ENCODE measurements at places on chromosomes 5 and 9. TPM values are rescaled to one million over a fixed set of nuclear protein-coding genes. Genes with fewer than 3 reads are reported as not detected.

GRCh38 chr9:98603821-98604383 lies 104.8 kb downstream of the GABBR2 start:
- no peak for DNase-seq
- H3K4me1 ChIP-seq: no peaks in the 10 kb centered on the region
- no peak overlapping the region for H3K27ac ChIP-seq
- H3K36me3 ChIP-seq: no peaks in the 10 kb centered on the region

- H3K4me1 ChIP-seq: no peaks in the 10 kb centered on the region
- no peak for DNase-seq
- no peaks in the 10 kb centered on the region for H3K27me3 ChIP-seq
- H3K36me3 ChIP-seq: no peaks in the 10 kb centered on the region
- no peak overlapping the region for H3K4me3 ChIP-seq
These were observed 8.0 kb downstream of the SH3RF2 start for GRCh38 chr5:145944328-145944727.

DNA sequence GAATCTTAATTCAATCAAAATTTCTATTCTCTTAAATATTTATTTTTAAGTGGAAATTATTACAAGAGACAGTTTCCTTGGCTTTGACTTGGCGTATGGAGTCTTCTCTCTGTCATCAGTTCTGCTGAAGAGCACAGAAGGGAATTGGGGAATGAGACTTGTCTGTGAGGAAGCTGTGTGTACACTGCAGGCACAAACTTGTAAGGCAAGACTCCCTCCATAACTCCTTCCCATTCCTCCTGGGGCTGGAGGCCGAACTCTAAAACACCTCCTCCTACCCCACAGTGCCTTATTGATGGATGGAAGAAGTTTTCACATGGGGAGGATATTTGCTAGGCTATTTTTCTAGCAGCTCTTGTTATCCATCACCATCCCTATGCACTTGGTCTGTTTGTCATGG lies 187.4 kb upstream of the ELL2 start:
- no peak overlapping the region for H3K4me3 ChIP-seq
- H3K4me1 ChIP-seq: peaks cover 4% of the 10 kb centered on the region
- no peaks in the 10 kb centered on the region for H3K27me3 ChIP-seq
- DNase-seq: no peak

- H3K36me3 ChIP-seq: no peaks in the 10 kb centered on the region
- no peaks in the 10 kb centered on the region for H3K4me1 ChIP-seq
- H3K4me3 ChIP-seq: no peak overlapping the region
- H3K27me3 ChIP-seq: no peaks in the 10 kb centered on the region
- H3K27ac ChIP-seq: no peak overlapping the region
- no peak for DNase-seq
These were observed 216.7 kb downstream of the SMARCA2 start for GRCh38 chr9:2231829-2232228.

- H3K27ac ChIP-seq: no peak overlapping the region
- H3K36me3 ChIP-seq: no peaks in the 10 kb centered on the region
- H3K4me3 ChIP-seq: no peak overlapping the region
These were observed 136.3 kb upstream of the BASP1 start for GRCh38 chr5:17081142-17081541.

DNA sequence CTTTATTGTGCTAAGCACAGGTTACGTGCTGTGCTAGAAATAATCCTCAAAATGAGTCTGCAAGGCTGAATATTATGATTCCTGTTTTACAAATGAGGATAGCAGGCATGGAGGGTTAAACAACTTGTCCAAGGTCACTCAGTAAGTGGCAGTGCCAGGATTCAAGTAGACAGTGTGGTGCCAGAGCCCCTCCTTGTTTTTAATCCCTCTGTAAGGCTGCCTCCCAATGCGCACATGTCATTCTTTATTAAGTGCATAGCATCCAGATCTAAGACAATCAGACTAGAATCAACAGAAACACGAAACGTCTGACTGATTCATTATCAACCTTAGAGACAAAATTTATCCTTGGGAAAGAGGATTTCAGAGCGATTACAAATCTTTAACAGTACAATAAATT lies 199.6 kb downstream of the SMARCA2 start:
- H3K4me3 ChIP-seq: no peak overlapping the region
- no peaks in the 10 kb centered on the region for H3K27me3 ChIP-seq
- no peak overlapping the region for H3K27ac ChIP-seq
- H3K36me3 ChIP-seq: no peaks in the 10 kb centered on the region
- no peaks in the 10 kb centered on the region for H3K4me1 ChIP-seq

DNA sequence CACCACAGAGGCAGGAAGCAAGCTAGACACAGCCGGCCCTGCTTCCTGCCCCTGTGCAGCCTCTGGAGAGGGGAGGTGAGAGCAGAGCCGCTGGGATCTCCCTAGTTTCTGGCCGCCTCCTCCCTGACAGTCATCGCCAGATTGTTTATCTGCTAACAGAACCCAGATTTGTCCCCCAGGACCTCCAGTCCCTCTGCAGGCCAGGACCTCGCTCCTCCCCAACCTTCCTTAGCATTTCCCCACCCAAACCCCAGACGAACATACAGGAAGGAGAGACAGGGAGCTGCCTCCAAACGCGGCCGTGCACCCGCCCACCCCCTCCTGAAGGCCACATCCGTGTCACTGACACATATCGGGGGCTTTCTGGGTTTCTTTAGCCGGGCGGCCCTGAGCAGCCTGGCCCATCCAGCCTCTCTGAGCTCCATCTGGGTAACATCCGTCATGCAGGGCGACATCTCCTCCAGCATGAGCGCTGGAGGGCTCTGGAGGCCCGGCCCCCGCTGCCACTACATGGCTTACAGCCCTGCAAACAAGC lies 47.5 kb downstream of the DBH start:
- no peaks in the 10 kb centered on the region for H3K27me3 ChIP-seq
- no peaks in the 10 kb centered on the region for H3K36me3 ChIP-seq
- no peaks in the 10 kb centered on the region for H3K4me1 ChIP-seq
- no peak overlapping the region for H3K4me3 ChIP-seq
- DNase-seq: peak; percentile 59
- no peak overlapping the region for H3K27ac ChIP-seq

DNA sequence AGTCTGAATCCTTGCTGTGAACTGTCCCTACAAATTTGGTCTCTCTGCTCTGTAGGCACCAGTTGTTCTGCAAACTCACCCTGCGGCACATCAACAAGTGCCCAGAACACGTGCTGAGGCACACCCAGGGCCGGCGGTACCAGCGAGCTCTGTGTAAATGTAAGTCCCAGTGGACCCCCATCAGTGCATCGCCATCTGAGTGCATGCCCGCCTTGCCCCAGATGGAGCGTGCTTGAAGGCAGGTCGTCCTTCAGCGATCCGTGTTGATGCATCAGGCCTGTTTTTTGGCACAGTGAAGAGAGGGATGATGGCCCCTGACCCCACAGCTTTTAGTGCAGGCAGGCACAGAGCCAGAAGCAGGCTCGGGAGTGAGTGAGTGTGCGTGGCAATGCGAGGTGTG lies 1.3 kb downstream of the SURF2 start:
- no peak overlapping the region for H3K4me3 ChIP-seq
- no peak overlapping the region for H3K27ac ChIP-seq
- no peaks in the 10 kb centered on the region for H3K27me3 ChIP-seq
- no peak for DNase-seq
- H3K4me1 ChIP-seq: no peaks in the 10 kb centered on the region

DNA sequence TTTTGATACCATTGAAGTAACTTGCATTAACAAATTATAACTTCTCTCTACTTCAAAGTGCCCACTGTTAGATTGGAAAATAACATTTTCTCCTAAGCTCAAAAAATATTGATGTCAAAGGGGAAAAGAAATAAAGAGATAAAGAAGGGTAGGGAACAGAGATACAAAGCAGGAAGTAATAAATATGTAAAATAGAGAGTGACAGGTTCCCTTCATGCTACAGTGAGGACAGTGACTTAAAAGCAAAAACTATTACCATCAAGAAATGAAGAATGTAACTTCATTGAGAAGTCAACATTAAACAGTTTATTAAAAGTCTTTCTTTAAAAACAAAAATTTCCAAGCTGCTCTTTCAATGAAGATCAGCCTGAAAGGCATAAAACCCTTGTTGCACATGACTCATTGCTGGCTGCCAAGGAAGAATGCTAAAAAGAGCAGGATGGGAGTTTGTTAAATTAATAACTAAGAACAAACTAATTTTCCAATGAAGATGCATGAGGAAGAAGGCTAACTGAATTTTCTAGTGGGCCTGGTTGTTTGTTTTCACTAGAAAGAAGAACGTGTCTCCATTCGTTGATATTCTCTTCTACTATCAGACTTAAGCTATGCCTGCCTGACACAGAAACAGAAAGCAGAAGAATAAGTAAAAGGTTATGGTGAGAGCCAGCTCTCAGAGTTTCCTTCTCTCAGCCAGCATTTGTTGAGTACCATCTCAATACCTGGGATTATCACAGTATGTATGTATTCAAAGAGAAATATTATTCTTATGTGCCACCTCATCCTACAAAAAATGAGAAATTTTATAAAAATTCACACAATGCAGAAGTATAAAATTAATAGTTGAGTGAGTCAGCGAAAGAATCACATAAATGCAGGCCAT lies 197.8 kb upstream of the NREP start:
- no peak overlapping the region for H3K27ac ChIP-seq
- no peaks in the 10 kb centered on the region for H3K36me3 ChIP-seq
- no peaks in the 10 kb centered on the region for H3K4me1 ChIP-seq
- DNase-seq: no peak
- H3K4me3 ChIP-seq: no peak overlapping the region

- DNase-seq: no peak
- H3K36me3 ChIP-seq: no peaks in the 10 kb centered on the region
- H3K4me1 ChIP-seq: no peaks in the 10 kb centered on the region
- H3K27ac ChIP-seq: no peak overlapping the region
- H3K4me3 ChIP-seq: no peak overlapping the region
These were observed 19.7 kb downstream of the ZSWIM6 start for GRCh38 chr5:61351733-61352132.

DNA sequence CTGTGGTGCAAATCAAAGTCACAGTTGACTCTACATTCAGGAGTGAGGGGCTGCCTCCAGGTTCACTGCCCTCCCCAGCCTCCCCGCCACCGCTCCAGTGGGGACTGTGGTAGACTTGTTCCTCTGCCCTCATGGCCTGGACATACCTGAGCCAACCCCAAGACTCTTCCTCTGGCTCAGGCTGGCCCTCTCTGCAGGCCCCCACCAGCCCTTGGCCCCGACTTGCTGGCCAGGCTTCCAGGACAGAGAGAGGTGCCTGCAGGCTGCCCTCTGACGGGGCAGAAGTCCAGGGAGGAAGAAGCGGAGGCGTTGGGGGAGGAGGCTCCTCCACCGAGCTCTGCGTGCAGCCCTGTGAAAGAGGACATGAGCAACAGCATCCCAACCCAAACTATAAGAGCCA lies 2.8 kb upstream of the SARDH start:
- no peaks in the 10 kb centered on the region for H3K36me3 ChIP-seq
- H3K27ac ChIP-seq: no peak overlapping the region

DNA sequence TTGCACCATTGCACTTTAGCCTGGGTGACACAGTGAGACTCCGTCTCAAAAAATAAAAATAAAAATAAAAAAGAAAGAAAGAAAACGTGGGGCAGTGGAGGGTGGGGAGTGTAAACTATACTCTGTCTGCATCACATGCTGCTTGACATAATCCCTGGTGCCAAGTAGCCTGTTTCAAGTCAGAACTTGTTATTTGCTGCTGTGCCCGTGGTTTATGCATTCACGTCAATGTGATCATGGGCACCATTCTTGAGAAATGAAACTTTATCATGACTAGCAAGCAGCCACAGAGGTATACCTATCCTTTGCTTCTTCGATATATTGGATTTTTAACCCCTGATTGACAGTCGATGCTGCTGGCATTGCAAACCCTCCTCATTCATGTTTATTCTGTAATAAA lies 4.1 kb upstream of the SMU1 start:
- no peaks in the 10 kb centered on the region for H3K36me3 ChIP-seq
- no peaks in the 10 kb centered on the region for H3K27me3 ChIP-seq
- DNase-seq: no peak

- H3K36me3 ChIP-seq: no peaks in the 10 kb centered on the region
- DNase-seq: no peak
- H3K4me1 ChIP-seq: peaks cover 2% of the 10 kb centered on the region
- H3K27me3 ChIP-seq: no peaks in the 10 kb centered on the region
- peak overlapping the region; percentile 94 for H3K27ac ChIP-seq
- H3K4me3 ChIP-seq: peak overlapping the region; percentile 79
These were observed 1.6 kb downstream of the ELL2 start for GRCh38 chr5:95959888-95960666.

DNA sequence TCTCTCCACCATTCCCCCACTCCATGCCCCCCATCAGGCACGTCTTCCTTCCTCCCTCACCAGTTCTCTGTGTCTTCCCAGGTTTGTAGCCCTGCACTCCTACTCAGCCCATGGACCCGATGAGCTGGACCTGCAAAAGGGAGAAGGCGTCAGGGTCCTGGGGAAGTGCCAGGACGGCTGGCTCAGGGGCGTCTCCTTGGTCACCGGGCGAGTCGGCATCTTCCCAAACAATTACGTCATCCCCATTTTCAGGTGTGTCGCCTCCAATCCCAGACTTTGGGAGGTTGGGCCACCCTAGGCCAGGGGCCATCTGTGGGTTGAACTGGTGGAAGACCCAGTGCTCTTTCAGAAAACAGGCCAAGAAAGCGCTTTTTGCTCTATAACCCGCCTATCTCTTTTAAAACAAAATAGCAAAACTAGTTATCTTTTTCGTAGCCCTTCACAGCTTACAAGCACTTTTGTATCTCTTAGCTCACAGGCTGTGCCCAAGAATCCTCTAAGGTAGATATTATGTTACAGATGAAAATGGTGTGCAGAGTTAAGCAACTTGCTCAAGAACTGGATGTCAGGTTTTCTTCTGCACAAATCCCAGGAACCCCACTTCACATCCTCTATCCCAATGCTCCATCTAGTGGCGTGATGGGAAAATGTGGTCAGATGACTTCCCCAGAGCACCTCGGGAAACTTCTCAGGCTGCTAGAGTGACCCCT lies 56.2 kb downstream of the PLAC8L1 start:
- no peaks in the 10 kb centered on the region for H3K27me3 ChIP-seq
- no peak for DNase-seq
- H3K4me3 ChIP-seq: no peak overlapping the region

Gene FPGS
- total RNA-seq: 61.9 TPM

Gene HNRNPA0
- total RNA-seq: 31.2 TPM

Gene CCL27
- not detected for total RNA-seq

Gene LHX3
- total RNA-seq: not detected

Gene PCDHGA10
- 11.4 TPM for total RNA-seq

Gene GPX3
- 1,257 TPM for total RNA-seq

Gene PCDHA9
- 0.13 TPM for total RNA-seq
